ENCODE measurements at places on chromosomes 3 and 15.
A peak's percentile ranks its signal among the peaks of the same experiment; 100 is the strongest.

GRCh38 chr3:135059580-135059979, 264.5 kb downstream of the EPHB1 start:
- DNase-seq = no peak

GRCh38 chr15:37125143-37125542, 24.8 kb upstream of the MEIS2 start:
- no peak for DNase-seq

GRCh38 chr3:71022551-71023335, 560.8 kb downstream of the FOXP1 start:
- peak; percentile 7 for DNase-seq

DNA sequence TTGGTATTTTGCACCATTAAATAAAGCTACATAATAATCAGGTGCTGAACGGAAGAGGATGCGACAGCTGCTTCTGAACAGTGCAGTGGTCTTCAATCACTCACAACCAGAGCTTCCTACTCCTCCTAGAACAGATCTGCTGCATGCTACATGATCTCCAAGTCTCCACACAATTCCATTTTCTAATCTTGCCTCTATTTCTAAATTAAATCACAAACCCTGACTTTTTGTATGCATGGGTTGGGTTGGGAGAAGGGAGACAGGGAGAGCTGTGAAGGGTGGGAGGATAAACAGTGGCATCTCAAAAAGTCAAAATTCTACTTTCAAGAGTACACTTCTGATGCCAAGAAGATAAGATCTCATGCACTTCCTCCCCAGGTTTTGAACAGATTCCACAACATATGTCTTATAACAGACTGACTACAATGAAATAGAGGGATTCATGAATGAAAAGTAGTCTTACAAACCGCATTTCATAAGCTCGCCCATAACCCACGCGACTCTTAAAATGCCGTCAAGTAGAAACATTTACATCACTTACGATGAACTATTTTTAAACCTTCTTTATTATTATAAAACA, 57.2 kb downstream of the CHSY1 start:
- no peak for DNase-seq

DNA sequence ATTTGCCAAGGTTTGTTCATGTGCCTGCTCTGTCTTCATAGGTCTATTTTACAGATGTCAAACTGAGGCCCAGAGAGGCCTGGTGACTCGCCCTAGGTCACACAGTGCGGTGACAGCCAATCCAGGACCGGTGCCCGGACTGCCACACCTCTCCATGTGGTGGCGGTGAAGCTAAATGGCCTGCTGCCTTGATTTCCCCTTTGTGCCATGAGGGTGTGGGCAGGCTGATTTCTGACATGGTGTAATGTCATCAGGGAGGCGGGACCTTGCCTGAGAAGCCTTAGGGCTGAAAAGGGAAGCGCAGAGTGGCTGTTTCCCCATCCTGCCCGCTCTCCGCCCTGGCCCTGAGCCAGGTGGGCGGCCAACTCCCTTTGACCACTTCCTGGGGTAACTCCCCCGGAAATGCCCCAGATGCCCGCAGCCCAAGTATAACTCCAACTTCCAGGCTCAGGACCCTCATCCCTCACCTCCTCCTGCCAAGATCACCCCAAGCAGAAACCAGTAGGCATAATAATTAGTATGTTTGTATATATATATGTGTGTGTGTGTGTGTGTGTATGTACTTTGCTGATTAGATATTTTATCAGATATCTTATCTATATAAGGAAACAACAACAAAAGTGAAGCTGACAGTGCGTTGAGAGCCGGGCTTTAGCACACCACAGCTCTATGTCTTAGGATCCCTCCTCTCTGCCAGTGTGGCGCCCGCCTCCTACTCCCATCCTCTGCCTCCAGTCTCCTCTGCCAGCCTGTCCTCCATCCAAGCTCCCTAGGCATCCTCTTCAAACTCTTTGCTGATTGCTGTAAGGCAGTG, 63.9 kb downstream of the IQSEC1 start:
- DNase-seq = peak; percentile 74

DNA sequence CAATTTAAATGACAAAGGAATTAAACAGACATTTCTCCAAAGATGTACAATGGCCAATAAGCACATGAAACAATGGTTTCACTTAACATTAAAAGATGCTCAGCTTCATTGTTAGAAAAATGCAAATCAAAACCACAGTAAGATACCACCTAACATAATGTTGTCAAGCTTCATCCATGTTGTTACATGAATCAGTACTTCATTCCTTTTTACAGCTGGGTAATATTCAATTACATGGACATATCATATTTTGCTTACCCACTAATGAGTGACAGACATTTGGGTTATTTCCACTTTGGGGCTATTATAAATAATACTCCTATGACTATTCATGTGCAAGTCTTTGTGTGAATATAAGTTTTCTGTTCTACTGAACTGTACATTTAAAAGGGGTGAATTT, 7.8 kb downstream of the SLC41A3 start:
- no peak for DNase-seq

GRCh38 chr15:76185716-76186115, 125.6 kb downstream of the ETFA start:
- peak; percentile 53 for DNase-seq

All from SW480 (cell line).